ELR (cell line): ENCODE measurements at places on chromosomes 6 and 20.
A peak's percentile ranks its signal among the peaks of the same experiment; 100 is the strongest.

GRCh38 chr20:50916257-50916656 is 15.0 kb downstream of the ADNP start:
- peak; percentile 82 for DNase-seq

GRCh38 chr20:7770578-7770977 is 169.7 kb downstream of the HAO1 start:
- DNase-seq, result no peak

DNA sequence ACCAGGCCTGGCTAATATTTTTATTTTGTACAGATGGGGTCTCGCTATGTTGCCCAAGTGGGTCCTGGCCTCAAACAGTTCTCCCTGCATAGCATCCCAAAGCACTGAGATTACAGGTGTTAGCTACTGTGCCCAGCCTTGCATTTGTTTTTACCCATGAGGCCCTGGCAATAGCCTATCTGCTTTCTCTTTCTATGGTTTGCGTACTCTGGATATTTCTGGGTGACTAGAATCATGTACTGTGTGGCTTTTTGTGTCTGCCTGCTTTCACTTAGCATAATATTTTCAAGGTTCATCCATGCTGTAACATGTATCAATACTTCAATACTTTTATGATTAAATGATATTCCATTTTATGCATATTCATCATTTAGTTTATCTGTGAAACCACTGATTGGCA is 451.7 kb downstream of the GRIK2 start:
- DNase-seq, result no peak

DNA sequence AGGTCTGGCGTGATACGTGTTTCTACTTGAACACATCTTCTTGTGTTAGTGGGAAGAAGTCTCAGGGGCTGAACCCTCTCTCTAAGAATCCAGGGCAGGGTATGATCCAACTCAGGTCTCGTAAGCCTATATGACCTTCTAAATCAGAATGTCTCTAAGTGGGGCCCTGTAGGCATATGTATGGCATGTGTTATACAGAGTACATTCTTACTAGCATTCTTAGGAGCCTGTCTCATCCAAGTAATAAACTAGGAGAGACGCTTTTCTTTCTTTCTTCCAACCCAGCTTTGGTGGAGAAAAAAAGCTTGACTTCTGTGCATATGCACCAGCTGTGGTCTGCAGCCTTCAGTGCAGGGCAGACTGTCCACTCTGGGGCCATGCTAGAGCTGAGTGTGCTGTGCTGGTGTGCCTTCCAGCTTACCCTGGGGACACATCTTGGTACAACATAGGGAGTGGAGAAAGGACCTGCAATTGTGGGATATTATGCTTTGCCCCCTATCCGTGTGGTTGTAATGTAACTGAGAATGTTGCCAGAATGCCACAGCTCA is 47.3 kb downstream of the L3MBTL3 start:
- no peak for DNase-seq

DNA sequence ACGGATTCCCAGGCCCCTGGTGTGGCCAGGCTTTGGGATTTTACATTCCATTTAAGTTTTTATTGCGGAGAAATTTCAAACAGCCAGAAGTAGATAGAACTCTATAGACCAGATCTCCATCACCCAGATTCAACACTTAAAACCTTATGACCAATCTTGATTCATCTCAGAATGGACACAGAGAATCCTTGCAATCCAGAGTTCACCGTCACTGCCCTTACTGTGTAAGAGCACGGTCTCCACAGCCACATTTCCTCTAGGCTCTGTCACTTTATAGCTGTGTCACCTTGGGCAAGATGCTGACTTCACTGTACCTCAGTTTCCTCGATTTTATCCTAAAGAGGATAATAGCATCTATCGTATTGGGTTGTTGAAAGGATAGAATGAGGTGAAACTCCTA is 979 bp downstream of the ZNF133 start:
- peak; percentile 45 for DNase-seq

GRCh38 chr6:6760002-6760401 is 171.5 kb downstream of the LY86 start:
- DNase-seq, result no peak

DNA sequence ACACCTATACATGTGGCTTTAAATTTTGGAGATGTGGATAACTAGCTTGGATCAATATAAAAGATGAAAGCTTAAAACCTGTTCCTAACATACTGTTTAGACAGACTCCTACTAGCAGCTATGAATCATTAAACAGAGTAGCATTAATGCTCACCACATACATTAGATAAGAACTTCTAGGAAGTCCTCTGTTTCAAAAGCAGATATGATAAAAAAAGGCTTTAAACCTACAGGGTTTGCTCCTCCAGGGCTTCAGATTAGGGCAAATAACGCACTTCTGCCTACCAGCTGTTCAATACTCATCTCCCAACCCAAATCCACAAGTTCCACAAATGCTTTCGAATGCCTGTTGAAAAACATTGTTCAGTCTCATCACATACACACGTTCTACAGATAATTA is 1.5 kb downstream of the REPS1 start:
- peak; percentile 54 for DNase-seq

- no peak for DNase-seq
Observed at GRCh38 chr6:14807130-14807529, 438.7 kb upstream of the JARID2 start.

DNA sequence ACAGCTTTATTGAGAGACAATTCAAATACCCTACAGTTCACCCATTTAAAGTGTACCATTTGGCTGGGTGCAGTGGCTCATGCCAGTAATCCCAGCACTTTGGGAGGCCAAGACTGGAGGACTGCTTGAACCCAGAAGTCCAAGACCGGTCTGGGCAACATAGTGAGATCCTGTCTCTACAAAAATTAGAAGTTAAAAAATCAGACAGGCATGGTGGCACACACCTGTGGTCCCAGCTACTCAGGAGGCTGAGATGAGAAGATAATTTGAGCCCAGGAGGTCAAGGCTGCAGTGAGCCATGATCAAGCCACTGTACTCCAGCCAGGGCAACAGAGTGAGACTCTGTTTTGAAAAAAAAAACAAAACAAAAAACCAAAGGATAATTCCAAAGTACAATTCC is 8.9 kb downstream of the CAPN11 start:
- no peak for DNase-seq

GRCh38 chr6:83092756-83093399 is 25.4 kb downstream of the DOP1A start:
- DNase-seq, result peak; percentile 33
